ENCODE measurements at places on chromosomes 4 and X.

DNA sequence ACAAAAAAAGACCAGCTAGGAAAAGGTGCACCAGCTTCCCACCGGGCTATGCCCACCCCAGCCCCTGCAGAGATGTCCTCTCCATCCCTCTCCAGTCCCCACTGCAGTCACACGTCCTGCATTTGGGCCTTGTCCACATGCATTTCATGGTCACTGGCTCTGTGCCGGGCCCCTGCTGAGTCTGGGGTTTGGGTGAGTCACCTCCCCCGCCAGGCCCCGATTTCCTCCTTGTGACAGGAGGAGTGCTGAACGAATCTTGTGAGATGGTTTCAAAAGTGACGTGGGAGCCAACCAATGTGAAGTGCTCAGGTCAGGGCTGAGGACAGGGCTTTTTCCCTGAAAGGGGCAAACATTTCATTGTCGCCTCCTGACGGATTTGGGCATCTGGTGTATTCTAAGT lies 7.1 kb downstream of the CPZ start:
- no peak for DNase-seq

DNA sequence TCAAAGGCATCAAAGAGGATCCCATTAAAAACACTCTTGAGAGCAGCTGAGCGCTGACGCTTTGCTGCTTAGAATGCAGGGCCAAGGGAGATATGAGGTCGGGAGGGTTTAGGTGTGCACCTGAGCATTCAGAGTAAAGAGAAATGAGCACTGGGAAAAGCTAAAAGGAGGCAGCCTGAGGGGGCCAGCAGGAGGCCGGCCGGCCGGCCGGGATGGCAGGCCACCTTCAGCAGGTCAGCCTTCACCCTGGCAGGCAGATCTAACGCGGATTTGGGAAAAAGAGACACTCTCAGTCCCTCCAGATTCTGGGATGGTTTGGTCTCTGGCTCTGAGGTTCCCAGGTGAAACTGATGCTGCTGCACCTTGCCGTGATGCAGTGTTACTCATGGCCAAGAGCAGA lies 393.5 kb downstream of the TRIML1 start:
- DNase-seq: no peak

DNA sequence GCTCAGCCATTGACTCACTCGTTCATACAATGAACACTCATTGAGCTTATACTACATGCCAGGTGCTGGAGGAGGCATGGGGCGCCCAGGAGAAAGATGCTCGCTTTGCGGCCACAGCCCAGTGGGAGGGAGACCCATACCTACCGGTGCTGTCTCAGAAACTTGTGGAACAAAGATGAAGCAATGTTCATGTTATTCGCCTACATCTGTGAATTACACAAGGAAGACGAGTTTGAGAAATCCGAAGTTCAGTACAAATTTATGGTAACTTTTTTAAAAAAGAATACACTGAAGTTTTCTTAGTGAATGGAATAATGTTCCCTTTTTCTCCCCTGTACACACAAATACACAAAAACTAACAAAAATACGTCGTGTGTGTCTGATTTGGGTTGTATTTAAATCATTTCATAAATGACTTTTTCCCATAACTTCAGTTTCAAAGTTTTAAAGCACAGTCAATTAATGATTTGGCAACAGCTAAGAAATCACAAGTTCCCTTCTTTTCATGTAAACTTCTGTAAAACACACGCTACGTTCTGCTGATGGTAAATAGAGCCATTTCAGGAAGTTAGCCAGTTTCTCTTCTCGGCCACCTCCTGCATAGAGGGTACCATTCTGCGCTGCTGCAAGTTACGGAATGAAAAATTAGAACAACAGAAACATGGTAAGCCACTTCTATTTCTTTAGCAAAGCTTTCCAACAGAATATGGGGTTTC lies at the start of gene TLR8:
Gene TLR8 (plus strand): TSS at position 575 of the 716 bp plus-strand sequence. CDS start 87 bp downstream, at position 662.
- no peak for DNase-seq

GRCh38 chr4:134276476-134276875 lies 74.9 kb upstream of the PABPC4L start:
- no peak for DNase-seq

DNA sequence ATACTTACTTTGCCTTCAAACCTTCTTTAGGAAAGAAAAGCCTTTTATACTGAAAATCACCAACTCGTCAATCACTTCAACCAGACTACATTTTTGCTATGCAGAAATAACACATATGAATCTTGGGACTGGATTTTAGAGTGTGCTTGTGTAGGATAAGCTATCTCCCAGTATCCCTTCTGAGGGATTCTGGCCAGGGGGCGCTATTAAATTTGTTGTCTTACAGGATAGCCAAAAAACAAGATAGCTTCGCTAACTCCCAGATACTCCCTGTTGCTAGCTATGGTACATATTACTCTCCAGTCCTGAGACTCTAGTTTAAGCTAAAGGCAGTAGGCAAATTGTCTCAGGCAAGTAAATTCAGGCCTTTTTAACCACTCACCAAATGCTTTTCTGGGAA lies 167.2 kb downstream of the LHFPL1 start:
- DNase-seq: no peak

GRCh38 chr4:17008834-17009345 lies 110.4 kb upstream of the LDB2 start:
- no peak for DNase-seq

- no peak for DNase-seq
Observed at GRCh38 chr4:1472148-1472797, 66.0 kb upstream of the NKX1-1 start.

- no peak for DNase-seq
Observed at GRCh38 chr4:2787230-2788100, 5.4 kb upstream of the SH3BP2 start.
